Left cardiac atrium (tissue), 4 donors: ENCODE measurements at places on chromosomes 7 and 10. TPM values are rescaled to one million over a fixed set of nuclear protein-coding genes. Genes with fewer than 3 reads are reported as not detected.

FZD8 gene
- 14.8 TPM for total RNA-seq

ADD3 gene
- total RNA-seq: 75.2 TPM

TSPAN15 gene
- total RNA-seq: 17.3 TPM

PAPOLB gene
- total RNA-seq: 0.26 TPM

PDE6C gene
- not detected for total RNA-seq

DLG5 gene
- total RNA-seq: 12.0 TPM

MYOF gene
- 33.0 TPM for total RNA-seq

PLXDC2 gene
- 25.3 TPM for total RNA-seq

ACHE gene
- total RNA-seq: 30.9 TPM

ASB10 gene
- 8.2 TPM for total RNA-seq

SAMD9 gene
- 4.1 TPM for total RNA-seq

TRIM50 gene
- not detected for total RNA-seq

GIMAP1 gene
- 7.0 TPM for total RNA-seq

AGR3 gene
- total RNA-seq: not detected

HOXA13 gene
- not detected for total RNA-seq

LIPF gene
- total RNA-seq: not detected
